Esophagus muscularis mucosa (tissue), 4 donors: ENCODE measurements at places on chromosomes 2 and 18. TPM values are rescaled to one million over a fixed set of nuclear protein-coding genes. Genes with fewer than 3 reads are reported as not detected.

Gene TIA1
- total RNA-seq, result 51.2 TPM

Gene RAMP1
- total RNA-seq, result 172 TPM

Gene TANC1
- 52.7 TPM for total RNA-seq

Gene PLGLB2
- 0.66 TPM for total RNA-seq

Gene STON1
- total RNA-seq, result 135 TPM

Gene GKN2
- not detected for total RNA-seq

Gene RAD51AP2
- not detected for total RNA-seq

Gene HRH4
- total RNA-seq, result not detected

Gene TBC1D8
- total RNA-seq, result 16.7 TPM

GRCh38 chr18:7482342-7482741 lies 84.8 kb upstream of the PTPRM start:
- no peak overlapping the region for H3K27ac ChIP-seq
- H3K27me3 ChIP-seq, result no peaks in the 10 kb centered on the region
- no peaks in the 10 kb centered on the region for H3K36me3 ChIP-seq
- DNase-seq, result no peak
- H3K4me3 ChIP-seq, result no peak overlapping the region
- H3K4me1 ChIP-seq, result peaks cover 16% of the 10 kb centered on the region

DNA sequence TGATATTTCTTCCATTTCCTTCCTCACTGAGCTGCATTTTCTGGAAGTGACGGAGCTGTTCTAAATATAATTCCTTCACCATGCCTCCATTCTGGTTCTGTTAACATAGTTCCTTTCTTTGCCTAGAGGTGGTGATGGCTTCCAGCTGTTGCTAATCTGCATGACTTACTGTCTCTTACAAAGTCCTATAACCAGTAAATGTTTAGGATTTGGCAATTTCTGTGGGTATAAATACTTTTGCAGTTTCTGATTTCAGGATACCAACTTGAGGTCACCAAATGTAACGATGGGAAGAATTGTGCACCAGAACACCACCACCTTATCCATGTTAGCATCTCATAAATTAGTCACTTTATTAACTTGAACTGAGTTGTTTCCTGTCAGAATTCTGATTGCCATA lies 101.7 kb upstream of the FN1 start:
- no peaks in the 10 kb centered on the region for H3K27me3 ChIP-seq
- no peak for DNase-seq
- no peak overlapping the region for H3K27ac ChIP-seq
- H3K36me3 ChIP-seq, result no peaks in the 10 kb centered on the region
- H3K4me3 ChIP-seq, result no peak overlapping the region

- no peaks in the 10 kb centered on the region for H3K4me1 ChIP-seq
- no peak within 1 kb of the TSS for H3K4me3 ChIP-seq
- no peak within 1 kb of the TSS for H3K27ac ChIP-seq
- no peak for DNase-seq
Measured at GRCh38 chr18:43277164-43277600, at the start of gene SYT4. Gene SYT4, minus strand, starts transcription at chr18:43277490. Its CDS starts 209 bp downstream, at chr18:43277281.

DNA sequence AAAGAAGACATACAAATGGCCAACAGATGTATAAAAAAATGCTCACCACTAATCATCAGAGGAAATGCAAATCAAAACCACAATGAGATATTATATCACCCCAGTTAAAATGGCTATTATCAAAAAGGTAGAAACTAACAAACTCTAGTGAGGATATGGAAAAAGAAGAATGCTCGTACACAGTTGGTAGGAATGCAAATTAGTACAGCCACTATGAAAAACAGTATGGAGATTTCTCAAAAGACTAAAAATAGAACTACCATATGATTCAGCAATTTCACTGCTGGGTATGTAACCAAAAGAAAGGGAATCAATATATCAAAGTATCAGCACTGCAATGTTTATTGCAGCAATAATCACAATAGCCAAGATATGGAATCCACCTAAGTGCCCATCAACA lies 519.3 kb upstream of the HNMT start:
- no peak for DNase-seq
- no peak overlapping the region for H3K4me3 ChIP-seq
- H3K27ac ChIP-seq, result no peak overlapping the region
- H3K4me1 ChIP-seq, result no peaks in the 10 kb centered on the region

- H3K4me1 ChIP-seq, result no peaks in the 10 kb centered on the region
- H3K27me3 ChIP-seq, result no peaks in the 10 kb centered on the region
- no peaks in the 10 kb centered on the region for H3K36me3 ChIP-seq
- H3K4me3 ChIP-seq, result no peak overlapping the region
- no peak for DNase-seq
Measured at GRCh38 chr2:4900861-4901770, 791.1 kb upstream of the SOX11 start.

DNA sequence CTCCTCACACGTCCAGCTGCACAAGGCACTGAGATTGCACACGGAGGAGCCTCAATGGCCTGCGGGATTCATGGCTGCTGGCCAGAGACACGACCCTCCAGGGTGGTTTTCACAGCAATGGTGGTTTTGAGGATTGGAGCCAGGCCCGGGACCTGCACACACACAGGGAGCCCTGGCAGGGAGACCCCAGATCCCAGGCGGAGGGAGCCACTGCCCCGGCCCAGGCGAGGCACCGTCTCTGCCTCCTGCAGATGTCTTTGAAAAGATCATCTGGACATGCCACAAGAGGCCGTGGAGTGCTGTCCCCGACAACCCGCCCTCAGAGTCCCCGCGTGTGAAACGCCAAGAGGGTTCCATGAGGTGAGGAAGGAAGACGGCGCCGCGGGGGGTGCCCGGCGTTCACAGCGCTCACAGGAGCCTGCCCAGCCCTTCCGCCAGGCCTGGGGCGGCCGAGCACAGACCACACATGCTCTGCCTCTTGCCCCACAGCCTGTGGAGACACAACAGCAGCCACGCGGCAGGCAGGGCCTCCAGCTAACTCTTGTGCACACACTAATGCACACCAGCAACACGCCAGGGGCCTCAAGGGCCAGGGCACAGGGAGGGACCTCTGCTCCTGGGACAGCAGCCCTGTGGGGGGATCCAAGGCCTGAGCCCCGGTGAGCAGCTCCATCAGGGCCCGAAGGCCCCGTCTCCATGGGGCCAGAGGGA lies 72.8 kb upstream of the CTDP1 start:
- H3K36me3 ChIP-seq, result no peaks in the 10 kb centered on the region
- no peak for DNase-seq

GRCh38 chr2:216283038-216283900 lies 89.0 kb downstream of the MARCHF4 start:
- no peak for DNase-seq
- H3K36me3 ChIP-seq, result no peaks in the 10 kb centered on the region
- H3K4me3 ChIP-seq, result no peak overlapping the region
- peaks cover 34% of the 10 kb centered on the region for H3K27me3 ChIP-seq
- no peak overlapping the region for H3K27ac ChIP-seq

GRCh38 chr2:239118675-239119211 lies 270.9 kb downstream of the TWIST2 start:
- H3K4me3 ChIP-seq, result no peak overlapping the region
- H3K36me3 ChIP-seq, result peaks cover 15% of the 10 kb centered on the region
- H3K4me1 ChIP-seq, result peaks cover 46% of the 10 kb centered on the region
- no peak for DNase-seq
- no peaks in the 10 kb centered on the region for H3K27me3 ChIP-seq

GRCh38 chr18:58671632-58672564 lies 633 bp downstream of the MALT1 start:
- DNase-seq, result no peak
- peak overlapping the region; percentile 97 for H3K27ac ChIP-seq
- H3K4me1 ChIP-seq, result peaks cover 14% of the 10 kb centered on the region
- no peaks in the 10 kb centered on the region for H3K27me3 ChIP-seq

GRCh38 chr18:68548904-68549870 lies 165.7 kb downstream of the TMX3 start:
- H3K4me1 ChIP-seq, result no peaks in the 10 kb centered on the region
- DNase-seq, result no peak
- H3K4me3 ChIP-seq, result no peak overlapping the region

DNA sequence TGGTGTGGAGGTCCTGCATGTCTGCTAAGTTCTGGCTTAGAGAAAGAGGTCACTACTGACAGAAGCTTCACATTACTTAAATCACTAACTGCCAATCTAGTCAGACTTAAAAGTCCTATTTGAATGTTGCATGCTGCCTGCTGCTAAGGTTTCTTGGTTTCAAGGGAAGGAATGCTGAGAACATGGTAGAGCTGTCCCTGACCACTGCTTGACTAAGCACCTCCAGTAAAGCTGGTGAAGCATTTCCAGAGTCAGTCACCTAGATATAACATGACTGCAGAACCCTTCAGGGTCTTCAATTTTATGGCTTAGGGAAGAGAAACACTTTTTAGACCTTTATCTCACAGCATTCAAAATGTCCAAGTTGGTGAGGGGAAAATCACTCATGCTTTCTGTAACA lies 2178.3 kb upstream of the PIK3C3 start:
- H3K4me3 ChIP-seq, result no peak overlapping the region
- no peaks in the 10 kb centered on the region for H3K36me3 ChIP-seq
- no peaks in the 10 kb centered on the region for H3K27me3 ChIP-seq
- no peak overlapping the region for H3K27ac ChIP-seq
- no peak for DNase-seq
- H3K4me1 ChIP-seq, result no peaks in the 10 kb centered on the region

- no peaks in the 10 kb centered on the region for H3K27me3 ChIP-seq
- H3K4me3 ChIP-seq, result no peak overlapping the region
- H3K27ac ChIP-seq, result no peak overlapping the region
- no peaks in the 10 kb centered on the region for H3K36me3 ChIP-seq
- no peaks in the 10 kb centered on the region for H3K4me1 ChIP-seq
- peak; percentile 39 for DNase-seq
Measured at GRCh38 chr18:21889570-21889969, 149.0 kb downstream of the MIB1 start.

- H3K4me1 ChIP-seq, result no peaks in the 10 kb centered on the region
- H3K27ac ChIP-seq, result no peak overlapping the region
- H3K4me3 ChIP-seq, result no peak overlapping the region
Measured at GRCh38 chr2:55871637-55872036, 51.9 kb downstream of the EFEMP1 start.

- peak overlapping the region; percentile 97 for H3K4me3 ChIP-seq
- H3K27me3 ChIP-seq, result no peaks in the 10 kb centered on the region
- peaks cover 22% of the 10 kb centered on the region for H3K4me1 ChIP-seq
- peak; percentile 62 for DNase-seq
- peak overlapping the region; percentile 97 for H3K27ac ChIP-seq
Measured at GRCh38 chr2:219207134-219207883, 727 bp downstream of the ZFAND2B start.

DNA sequence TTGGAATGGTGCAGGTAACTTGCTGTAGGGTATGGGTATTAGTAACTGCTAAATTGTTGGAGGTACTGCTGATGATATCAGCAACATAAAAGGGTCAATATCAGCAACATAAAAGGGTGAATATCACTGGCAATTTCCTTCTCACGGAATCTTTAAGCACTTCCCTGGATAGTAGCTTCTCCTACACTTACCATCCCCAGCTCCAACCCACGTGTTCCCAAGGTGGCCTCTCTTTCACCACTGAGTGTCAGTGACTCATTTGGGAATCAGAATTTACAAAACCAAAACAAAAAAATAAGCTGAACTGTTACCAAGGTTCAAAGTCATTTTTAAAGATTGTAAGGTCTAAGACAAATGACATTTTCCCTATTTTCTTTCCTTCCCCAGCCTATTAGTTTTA lies 70.8 kb downstream of the LRP2 start:
- no peak overlapping the region for H3K27ac ChIP-seq
- DNase-seq, result no peak
- no peaks in the 10 kb centered on the region for H3K27me3 ChIP-seq
- H3K4me3 ChIP-seq, result no peak overlapping the region
- H3K4me1 ChIP-seq, result no peaks in the 10 kb centered on the region

GRCh38 chr2:5932556-5933469 lies 240.6 kb downstream of the SOX11 start:
- H3K36me3 ChIP-seq, result no peaks in the 10 kb centered on the region
- no peak overlapping the region for H3K27ac ChIP-seq
- no peak overlapping the region for H3K4me3 ChIP-seq
- DNase-seq, result peak; percentile 79
- H3K4me1 ChIP-seq, result no peaks in the 10 kb centered on the region

- no peak overlapping the region for H3K4me3 ChIP-seq
- no peak overlapping the region for H3K27ac ChIP-seq
- H3K4me1 ChIP-seq, result no peaks in the 10 kb centered on the region
- H3K36me3 ChIP-seq, result no peaks in the 10 kb centered on the region
- H3K27me3 ChIP-seq, result no peaks in the 10 kb centered on the region
Measured at GRCh38 chr18:58091099-58091611, 47.1 kb downstream of the NEDD4L start.

- H3K27me3 ChIP-seq, result no peaks in the 10 kb centered on the region
Measured at GRCh38 chr2:185484602-185485001, 254.0 kb upstream of the FSIP2 start.

- H3K27me3 ChIP-seq, result no peaks in the 10 kb centered on the region
- H3K4me3 ChIP-seq, result no peak overlapping the region
- no peak overlapping the region for H3K27ac ChIP-seq
- H3K36me3 ChIP-seq, result no peaks in the 10 kb centered on the region
- no peaks in the 10 kb centered on the region for H3K4me1 ChIP-seq
Measured at GRCh38 chr2:63719052-63719451, 122.6 kb upstream of the UGP2 start.
